ENCODE measurements at places on chromosomes 12 and 14.

GRCh38 chr12:130715998-130716968 lies at the start of gene RIMBP2:
Gene RIMBP2, minus strand, starts transcription at chr12:130716299. Its CDS starts 237,286 bp downstream, at chr12:130479013.
- peak; percentile 85 for DNase-seq

GRCh38 chr12:110199339-110200123 lies 75.4 kb downstream of the IFT81 start:
- DNase-seq: no peak

- no peak for DNase-seq
These were observed 22.2 kb upstream of the PLEKHG6 start for GRCh38 chr12:6288235-6288634.

- no peak for DNase-seq
These were observed 2.9 kb downstream of the CDKN1B start for GRCh38 chr12:12720052-12720451.

DNA sequence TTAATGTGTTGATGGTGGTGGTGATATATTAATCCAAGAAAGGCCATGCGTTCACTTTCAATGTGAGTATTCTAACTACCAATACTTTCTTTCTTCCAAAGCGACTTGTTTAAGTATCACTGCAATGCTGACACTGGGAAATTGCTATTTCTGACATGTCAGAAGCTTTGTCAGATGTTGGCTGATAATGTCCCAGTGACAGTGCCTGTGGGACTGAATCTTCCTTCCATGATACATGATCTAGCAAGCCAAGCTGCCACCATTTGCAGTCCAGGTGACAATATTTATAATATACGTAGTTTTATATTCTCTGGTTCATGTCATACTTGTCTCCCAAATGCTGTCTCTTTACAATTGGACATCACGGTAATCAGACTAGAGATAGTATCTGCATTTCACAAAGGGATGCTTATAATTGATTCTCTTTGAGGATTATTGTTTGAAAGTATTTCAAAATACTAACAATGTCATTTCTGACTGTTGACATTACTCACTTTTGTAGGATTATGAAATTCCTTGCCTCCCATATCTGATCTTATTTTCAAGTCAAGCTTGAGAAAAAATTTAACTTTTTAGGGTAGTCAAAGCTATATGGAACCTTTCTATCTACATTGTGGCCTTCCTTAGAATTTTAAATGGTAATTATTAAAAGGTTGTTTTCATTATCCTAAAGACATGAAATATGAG lies 57.3 kb downstream of the KNTC1 start:
- no peak for DNase-seq

- no peak for DNase-seq
These were observed 78.2 kb downstream of the IPO8 start for GRCh38 chr12:30617346-30618016.

DNA sequence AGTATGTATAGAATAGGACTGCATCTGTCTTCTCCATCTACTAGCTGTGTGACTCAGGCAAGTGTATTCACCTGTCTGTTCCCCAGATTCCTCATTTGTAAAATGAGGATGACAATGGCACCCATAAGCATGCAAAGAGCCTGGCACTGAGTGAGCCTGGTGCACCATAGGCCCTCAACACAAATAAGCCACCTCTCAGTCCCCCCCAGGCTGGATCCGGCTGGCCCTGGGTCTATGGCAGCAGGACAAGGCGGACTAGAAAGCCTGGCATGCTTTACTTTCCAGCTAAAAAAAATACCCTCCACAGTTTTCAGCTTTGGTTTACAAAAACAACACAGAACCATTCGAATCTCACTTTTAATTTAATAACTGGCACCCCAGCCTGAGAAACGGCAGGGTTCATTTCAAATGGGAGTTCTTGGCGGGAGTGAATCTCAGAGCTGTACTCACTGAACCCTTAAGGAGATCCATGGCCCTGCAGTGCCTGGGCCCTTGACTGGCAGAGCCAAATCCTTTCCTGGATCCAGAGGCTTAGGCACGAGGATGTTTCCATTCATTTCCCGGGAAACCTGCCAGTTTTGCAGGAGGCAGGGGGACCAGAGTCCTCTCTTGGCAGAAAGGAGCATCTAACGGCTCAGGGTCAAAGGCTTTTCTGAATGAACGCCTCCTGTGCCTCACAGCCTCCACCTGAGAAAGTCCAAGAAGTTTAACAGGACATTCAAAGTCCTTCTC lies 17.7 kb downstream of the SYNE3 start:
- no peak for DNase-seq

GRCh38 chr12:121295116-121295745 lies 1.3 kb downstream of the CAMKK2 start:
- DNase-seq: no peak

DNA sequence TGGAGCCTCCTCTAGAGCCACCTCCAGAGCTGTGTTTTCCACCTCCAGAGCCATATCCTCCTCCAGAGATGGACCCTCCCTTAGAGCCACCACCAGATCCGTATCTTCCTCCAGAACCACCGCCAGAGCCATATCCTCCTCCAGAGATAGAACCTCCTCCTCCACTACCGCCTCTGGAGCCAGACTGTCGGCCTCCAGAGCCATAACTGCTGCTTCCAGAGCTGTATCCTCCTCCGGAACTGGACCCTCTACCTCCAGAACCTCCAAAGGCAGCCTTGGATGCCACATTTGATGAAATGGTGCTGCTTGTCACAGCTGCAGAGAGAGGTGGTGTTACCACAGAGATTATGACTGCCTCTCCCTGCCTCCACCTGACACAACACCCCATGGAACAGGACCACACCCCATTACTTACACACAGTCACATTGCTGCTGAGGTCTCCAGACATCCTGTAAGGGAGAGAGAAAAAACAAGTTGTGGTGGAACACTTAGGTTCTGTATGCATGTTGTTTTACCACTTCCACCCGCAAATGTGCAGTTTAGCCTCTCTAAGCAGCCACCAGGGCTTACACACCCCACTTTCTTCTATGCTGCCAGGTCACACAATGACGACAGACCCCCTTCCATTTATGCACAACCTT lies 6.8 kb downstream of the KRT2 start:
- no peak for DNase-seq

DNA sequence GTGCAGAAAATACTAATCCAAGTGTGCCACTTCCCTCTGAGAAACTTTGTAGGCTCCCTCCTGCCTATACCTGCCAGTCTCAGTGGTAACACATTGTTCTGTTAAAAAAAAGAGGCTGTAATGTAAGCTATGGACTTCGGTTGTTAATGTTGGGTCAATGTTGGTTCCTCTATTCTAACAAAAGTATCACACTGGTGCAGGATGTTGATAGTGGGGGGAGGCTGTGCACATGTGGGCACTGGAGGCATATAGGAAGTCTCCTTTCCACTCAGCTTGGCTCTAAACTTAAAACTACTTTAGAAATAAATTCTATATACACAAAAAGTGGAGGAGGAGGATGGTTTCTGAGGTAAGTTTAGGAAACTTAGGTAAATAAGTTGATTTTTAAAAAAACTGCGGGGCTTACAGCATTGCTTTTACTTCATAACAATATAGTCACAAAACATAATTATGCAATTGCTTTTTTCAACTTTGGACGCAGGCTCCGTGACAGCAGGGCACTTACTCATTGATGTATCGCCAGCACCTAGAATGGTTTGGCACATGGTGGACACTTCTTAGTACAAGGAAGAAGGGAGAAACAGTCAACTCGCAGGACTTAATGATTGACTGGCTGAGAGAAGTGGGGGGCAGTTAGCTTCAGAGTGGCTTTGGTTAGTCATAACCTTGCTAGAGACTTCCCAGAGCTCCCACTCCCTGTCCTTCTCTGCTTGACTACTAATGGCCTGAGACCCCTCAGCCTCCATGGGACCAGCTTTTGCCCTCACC lies 7.9 kb upstream of the NYNRIN start:
- no peak for DNase-seq
